ENCODE measurements at places on chromosomes 13 and 19.
A peak's percentile ranks its signal among the peaks of the same experiment; 100 is the strongest.

- no peak for DNase-seq
Observed at GRCh38 chr13:25920277-25920676, 131.5 kb downstream of the SHISA2 start.

GRCh38 chr13:38952827-38953226 lies 37.8 kb downstream of the STOML3 start:
- DNase-seq, result no peak

DNA sequence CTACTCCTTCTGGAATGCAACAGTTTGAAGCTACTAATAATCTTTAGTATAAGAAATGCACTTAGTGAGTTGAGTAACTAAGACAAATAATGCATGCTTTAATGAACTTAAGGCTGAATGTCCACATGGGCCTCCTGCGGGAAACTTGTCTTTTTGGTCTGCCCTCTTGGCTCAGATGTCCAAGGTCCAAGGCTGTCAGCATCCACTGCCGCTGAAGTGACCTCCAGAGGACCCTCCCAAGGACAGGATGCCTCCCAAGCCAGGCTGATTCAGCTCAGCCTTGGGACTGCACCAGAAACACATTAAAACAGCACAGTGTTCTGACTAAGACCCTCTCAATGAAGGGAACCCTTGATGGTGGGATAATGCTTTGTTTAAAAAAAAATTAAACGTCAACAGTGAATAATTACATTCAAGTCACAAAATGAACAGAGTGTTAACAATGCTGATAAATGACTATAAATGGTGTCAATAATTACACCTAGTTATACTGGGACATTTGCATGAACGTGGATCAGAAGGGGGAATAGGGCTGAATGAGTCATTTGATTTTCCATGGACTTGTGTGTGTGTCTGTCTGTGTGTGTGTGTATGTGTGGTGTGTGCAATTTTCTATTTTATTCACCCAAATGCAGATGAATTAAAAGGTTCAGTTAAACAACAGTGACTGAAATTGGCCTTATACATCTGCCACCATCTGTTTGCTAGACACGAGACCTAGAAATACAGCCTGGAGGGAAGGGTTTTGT lies 150.5 kb downstream of the COL4A1 start:
- DNase-seq, result no peak

DNA sequence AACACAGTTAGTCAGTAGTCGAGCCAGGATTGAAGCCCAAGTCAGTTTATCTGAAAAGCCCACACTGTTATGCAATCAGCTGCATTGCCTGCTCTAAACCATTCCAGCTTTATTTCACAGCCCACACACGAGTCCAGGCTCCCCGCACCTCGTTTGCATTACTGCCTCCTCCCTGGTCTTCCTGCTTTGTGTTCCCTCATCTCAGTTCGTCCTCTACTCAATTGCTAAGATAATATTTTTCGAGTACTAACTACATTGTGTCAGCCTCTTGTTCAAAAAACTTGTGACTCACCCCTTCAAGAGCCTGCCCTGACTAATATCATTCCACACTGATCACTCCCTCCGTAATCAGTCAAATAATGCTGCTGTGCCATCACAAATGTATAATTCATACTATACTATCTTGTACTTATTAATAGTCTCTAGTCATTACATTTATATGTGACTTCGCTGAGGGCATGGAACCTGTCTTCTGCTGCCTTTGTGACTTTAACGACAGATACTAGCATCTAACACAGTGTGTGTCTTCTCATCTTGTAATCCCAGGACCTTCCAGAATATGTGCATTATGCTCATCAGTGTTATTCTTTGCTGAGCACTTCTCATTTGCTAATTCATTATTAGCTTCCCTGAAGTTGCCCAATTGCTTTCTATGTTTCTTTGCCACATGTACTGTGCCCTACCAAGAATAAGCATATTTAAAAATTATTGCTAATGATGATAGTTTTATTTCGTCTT lies 26.2 kb upstream of the WDFY2 start:
- DNase-seq, result no peak

DNA sequence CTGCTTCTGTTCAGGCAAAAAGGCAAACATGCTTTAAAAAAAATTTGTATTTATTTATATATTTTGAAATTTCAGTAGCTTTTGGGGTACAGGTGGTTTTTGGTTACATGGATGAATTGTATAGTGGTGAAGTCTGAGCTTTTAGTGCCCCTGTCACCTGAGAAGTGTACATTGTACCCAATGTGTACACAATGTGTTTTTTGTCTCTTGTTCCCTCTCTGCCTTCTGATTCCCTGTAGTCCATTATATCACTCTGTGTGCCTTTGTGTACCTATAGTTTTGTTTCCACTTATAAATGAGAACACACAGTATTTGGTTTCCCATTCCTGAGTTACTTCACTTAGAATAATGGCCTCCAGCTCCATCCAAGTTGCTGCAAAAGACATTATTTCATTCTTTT lies 77.4 kb downstream of the PDS5B start:
- DNase-seq, result peak; percentile 15

GRCh38 chr13:23824371-23824770 lies 64.8 kb downstream of the MIPEP start:
- DNase-seq, result no peak

DNA sequence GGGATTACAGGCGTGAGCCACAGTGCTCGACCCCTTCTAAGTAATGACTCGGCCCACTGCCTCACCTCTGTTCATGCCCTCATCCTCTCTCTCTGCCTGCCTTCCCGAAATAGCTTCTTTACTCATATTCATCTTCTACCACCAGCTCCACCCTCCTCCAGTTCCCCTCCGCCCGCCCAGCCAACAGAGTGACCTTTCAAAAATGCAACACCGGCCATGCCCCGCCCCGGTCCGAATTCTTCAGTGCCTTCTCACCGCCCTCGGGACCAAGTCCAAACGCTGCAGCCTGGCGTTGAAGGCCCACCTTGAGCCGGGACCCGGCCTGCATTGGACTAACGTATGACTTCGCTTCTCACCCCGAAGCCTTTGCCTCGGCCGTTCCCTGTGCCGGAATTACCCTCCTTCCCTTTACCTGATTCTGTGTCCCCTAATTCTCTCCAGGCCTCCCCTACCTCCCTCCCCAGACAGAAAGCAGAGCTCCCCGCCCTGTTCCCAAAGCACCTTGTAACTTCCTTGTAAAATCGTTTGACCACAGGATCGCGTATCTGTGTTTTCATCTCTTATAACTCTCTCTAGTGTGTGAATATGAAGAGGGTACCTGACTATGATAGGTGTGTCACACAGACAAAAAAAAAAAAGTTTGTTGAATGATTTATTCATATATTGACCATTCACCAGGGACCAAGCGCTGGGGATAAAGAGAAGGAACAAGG lies 8.1 kb upstream of the MUC16 start:
- no peak for DNase-seq

DNA sequence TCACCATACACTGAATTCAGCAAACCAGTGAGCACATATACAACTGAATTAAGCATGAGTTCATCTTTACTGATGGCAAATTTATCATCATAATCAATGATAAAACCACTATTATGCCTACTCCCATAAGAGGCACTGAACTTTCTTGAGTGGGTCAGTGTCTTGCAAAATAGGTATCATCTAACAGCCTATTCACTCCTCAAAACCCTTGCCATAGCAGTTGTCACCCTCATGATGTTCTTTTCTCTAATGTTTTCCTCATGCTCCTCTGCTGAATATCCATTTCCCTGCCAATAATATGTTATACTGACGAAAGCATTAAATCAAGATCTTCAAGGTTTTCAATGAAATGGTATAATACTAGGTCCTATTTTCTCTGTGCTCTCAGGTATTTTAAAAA lies 5.6 kb downstream of the ARGLU1 start:
- DNase-seq, result no peak

- no peak for DNase-seq
Observed at GRCh38 chr13:98752467-98753290, at the start of gene SLC15A1. SLC15A1 (minus strand) TSS chr13:98752672; CDS start chr13:98752598, 74 bp downstream.

- DNase-seq, result no peak
Observed at GRCh38 chr13:103883164-103883563, 816.9 kb upstream of the SLC10A2 start.

- no peak for DNase-seq
Observed at GRCh38 chr13:44778761-44779484, 202.8 kb upstream of the TSC22D1 start.

GRCh38 chr13:98454389-98454881 lies 122.5 kb downstream of the STK24 start:
- DNase-seq, result peak; percentile 13

GRCh38 chr13:26710166-26710565 lies 50.4 kb downstream of the GPR12 start:
- no peak for DNase-seq

DNA sequence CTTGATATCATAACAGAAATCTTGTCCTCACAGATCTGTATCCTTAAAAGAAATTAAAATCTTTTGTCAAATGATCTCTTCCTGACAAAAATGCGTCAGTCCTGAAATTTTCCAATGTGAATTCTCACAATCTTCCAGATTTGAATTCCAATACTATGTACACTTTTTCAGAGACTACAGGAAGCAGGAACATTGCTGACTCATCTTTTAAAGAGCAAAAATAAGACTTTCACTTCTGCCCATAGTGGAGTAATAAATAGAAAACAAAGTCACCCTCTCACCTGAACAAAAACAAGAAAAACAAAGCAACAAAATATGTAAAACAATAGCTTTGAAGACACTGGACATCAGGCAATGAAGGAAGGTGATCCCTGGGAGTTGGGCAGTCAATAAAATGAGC lies 167.0 kb upstream of the IPO5 start:
- no peak for DNase-seq

DNA sequence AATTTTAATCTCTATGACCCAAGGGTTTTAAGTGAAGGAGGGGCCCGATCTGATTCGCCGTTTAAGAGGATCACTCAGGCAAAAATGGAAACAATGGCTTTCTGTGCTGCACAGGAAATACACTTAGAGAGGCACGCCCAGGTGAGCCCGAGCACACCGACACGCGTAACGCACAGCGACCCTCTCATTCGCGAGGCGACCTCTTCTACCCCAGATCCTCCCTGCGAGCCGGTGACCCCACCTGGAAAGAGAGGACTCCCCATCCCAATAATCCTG lies 216 bp downstream of the SH2D3A start:
- DNase-seq, result peak; percentile 45

GRCh38 chr13:25608181-25608580 lies 236.4 kb downstream of the ATP8A2 start:
- DNase-seq, result no peak

DNA sequence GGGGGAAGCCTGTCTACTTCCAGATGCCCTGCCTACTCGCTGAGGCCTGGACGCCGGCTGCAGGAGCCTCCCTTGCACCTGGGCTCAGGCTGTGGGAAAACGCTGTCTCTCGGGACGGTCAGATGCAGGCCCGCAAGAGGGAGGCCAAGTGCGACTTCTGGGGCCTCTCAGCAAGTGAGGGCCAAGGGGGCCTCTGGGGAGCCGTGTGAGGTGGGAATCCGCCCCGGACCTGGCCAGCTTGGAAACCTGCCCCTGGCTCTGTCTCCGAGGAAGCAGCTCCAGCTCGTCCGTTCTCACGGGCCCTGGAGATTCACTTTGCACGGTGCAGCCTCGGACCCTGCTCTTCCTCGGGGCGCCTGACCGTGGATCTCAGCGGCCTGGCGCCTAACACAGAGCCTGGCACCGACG lies 11.4 kb upstream of the CRTC1 start:
- DNase-seq, result no peak

DNA sequence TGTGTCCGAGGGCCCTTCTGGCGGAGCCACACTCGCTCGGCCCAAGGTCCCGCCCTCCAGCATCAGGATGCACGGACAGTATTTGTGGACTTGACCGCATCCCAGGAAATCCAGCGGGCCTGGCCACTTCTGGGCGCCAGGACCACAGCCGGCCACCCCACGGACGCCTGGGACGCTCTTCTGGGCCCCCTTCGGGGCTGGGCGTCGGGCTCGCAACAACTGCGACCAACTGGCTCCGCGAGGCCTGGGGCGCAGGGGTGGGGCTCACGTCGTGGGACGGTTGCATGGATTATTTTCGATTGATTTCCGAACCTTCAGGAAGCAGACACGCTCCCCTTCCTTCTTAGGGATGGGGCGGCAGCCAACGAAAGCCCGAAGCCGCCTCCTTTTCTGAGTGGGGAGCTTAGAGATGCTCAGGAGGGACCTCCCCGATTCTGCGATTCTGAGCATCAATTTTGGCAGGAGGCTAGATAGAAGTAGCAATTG lies 521 bp upstream of the NUP58 start:
- no peak for DNase-seq

DNA sequence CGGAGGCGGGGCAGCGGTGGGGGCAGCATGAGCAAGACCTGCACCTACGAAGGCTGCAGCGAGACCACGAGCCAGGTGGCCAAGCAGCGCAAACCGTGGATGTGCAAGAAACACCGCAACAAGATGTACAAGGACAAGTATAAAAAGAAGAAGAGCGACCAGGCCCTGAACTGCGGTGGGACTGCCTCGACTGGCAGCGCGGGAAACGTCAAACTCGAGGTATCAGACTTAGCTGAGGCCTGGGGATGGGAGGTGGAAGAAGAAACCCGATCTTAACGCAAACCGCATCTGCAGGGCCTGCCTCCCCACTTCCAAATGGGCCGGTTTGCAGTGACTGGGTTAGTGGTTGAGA lies 693 bp downstream of the RFXAP start:
- no peak for DNase-seq

GRCh38 chr13:24893863-24894262 lies 129.9 kb downstream of the RNF17 start:
- no peak for DNase-seq

- DNase-seq, result no peak
Observed at GRCh38 chr13:65540175-65540574, 1690.0 kb downstream of the PCDH9 start.

DNA sequence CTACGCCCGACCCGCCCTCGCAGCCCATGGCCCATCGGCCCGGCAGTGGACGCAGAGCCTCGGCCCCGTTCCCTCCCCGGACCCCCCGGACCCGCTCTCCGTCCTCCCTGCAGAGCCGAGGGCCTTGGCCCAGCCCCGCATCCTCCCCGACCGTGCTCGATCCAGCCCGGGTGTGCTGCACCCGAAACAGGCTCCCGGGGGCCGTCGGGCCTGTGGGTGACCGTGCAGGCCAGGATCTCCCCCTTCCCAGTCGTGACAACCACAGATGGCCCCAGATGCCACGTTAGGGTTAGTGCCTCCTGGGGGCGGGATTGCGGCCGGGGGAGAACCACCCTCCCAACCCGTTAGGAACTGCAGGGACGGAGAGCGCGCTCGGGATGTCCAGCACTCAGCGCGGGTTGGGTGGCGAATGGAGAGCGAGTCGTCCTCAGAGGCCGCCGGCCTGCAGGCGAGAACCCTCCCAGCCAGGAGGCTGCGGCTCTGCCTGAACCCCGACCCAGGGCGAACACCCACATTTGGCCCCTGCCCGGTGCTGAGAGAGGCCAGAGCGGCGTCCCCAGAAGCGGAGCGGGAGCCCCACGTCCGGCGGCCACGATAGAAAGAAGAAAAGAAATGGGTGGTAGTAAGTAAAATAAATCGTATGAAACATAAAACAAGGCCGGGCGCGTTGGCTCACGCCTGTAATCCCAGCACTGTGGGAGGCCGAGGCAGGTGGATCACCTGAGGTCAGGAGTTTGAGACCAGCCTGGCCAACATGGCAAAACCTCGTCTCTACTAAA lies 6.7 kb upstream of the MADCAM1 start:
- no peak for DNase-seq

DNA sequence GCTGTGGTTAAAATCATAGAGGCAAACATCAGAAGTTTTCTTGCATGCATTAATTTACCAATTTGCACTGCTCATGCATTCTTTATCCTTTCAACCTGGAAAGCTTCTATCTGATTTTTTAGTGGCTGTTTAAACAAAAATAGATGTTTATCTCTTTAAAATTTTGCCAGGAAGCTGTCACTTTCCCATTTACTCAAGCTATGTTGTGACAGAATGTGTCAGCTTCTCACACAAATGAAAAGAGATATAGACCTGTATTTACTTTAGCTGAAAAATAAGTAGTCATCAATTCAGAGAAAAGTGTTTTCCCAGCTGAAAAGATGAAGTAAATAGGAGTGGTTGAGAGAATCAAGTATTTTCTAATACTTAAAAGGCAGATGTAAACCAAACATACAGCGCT lies 872.8 kb downstream of the DACH1 start:
- DNase-seq, result no peak
